ENCODE measurements at places on chromosomes 2 and 18. TPM values are rescaled to one million over a fixed set of nuclear protein-coding genes. Genes with fewer than 3 reads are reported as not detected.

DNA sequence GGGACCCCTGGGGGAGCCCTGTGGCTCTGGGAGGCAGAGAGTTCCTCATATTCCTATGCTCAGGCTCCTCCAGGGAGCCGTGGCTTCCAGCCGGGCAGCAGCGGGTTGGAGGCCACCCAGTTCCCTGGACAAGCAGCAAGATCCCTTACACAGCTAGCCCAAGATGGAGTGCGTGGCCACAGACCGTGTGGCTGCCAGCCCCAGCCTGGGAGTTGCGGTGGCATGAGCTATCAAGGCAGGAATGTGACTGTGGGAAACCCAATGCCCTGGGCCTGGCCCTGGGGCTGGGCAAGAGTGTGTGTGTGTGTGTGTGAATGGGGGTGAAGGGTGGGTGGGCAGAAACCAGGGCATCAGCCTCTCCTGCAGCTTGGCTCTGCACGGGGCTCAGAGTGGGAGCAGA is 130.5 kb downstream of the DYSF start:
- H3K27ac ChIP-seq: no peak overlapping the region
- H3K4me3 ChIP-seq: no peak overlapping the region
- no peaks in the 10 kb centered on the region for H3K36me3 ChIP-seq
- H3K27me3 ChIP-seq: no peaks in the 10 kb centered on the region
- no peaks in the 10 kb centered on the region for H3K4me1 ChIP-seq

Gene ACVR1C
- 0.56 TPM for total RNA-seq

Gene HMSD
- 0.34 TPM for total RNA-seq

- H3K36me3 ChIP-seq: no peaks in the 10 kb centered on the region
- no peaks in the 10 kb centered on the region for H3K4me1 ChIP-seq
- H3K27me3 ChIP-seq: no peaks in the 10 kb centered on the region
- no peak overlapping the region for H3K4me3 ChIP-seq
- no peak for DNase-seq
Observed at GRCh38 chr2:233638836-233639235, 2.6 kb downstream of the UGT1A10 start.

- H3K4me1 ChIP-seq: peaks cover 6% of the 10 kb centered on the region
- no peaks in the 10 kb centered on the region for H3K36me3 ChIP-seq
- H3K4me3 ChIP-seq: no peak overlapping the region
Observed at GRCh38 chr2:106759966-106760365, 126.0 kb downstream of the ST6GAL2 start.

DNA sequence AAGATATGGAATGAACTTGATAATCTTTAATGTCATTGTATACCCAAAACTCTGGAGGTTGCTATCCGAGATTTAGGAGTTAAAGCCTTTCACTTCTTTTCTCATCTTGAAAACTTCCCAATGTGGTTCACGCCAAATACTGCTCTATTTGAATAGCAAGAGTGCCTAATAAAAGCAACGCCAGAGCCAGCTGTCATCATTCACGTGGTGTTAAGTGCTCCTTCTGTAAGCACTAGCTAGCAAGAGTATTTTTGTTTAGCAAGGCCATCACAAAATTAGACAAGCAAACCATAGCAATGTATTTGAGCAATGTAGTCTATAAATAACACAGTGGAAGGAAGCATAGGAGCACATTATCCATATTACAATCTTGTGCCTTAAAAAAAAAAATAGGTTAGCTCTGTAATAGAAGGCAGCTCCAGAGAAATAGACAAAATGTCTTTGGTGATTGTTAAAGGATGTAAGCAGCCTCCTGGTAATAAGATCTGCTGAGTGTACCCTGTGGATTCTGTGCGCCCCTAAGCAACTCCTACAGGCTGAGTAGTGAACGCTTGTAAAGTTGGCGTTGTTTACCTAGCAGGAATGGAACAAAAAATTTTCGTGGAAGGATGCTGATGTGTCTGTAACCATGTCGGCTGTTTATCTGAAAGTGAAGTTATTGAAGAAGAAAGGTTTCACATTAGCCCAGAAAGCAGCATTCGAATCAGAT is 518.0 kb downstream of the CNTNAP5 start:
- no peak overlapping the region for H3K27ac ChIP-seq
- no peak overlapping the region for H3K4me3 ChIP-seq
- H3K36me3 ChIP-seq: no peaks in the 10 kb centered on the region
- peak; percentile 58 for DNase-seq
- peaks cover 13% of the 10 kb centered on the region for H3K4me1 ChIP-seq

DNA sequence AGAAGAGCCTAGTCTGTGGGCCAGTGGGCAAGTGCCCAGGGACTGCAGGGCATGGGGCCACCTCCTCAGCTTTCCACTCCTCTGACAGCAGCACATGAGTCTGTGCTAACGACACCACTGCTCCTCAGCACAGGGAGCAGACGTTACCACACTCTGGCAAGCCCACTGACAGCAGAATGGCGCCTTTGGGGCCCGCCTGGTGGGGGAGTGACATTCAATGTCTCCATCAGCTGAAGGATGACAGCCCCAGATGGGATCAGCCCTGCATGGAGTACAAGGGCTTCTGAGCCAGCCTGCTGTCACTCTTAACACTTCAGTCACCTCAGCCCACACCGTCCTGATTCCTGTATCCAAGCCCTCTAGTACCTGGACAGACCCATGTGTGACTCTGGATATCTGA is 149.4 kb upstream of the SMAD2 start:
- H3K36me3 ChIP-seq: no peaks in the 10 kb centered on the region
- H3K4me1 ChIP-seq: peaks cover 17% of the 10 kb centered on the region
- no peaks in the 10 kb centered on the region for H3K27me3 ChIP-seq

DNA sequence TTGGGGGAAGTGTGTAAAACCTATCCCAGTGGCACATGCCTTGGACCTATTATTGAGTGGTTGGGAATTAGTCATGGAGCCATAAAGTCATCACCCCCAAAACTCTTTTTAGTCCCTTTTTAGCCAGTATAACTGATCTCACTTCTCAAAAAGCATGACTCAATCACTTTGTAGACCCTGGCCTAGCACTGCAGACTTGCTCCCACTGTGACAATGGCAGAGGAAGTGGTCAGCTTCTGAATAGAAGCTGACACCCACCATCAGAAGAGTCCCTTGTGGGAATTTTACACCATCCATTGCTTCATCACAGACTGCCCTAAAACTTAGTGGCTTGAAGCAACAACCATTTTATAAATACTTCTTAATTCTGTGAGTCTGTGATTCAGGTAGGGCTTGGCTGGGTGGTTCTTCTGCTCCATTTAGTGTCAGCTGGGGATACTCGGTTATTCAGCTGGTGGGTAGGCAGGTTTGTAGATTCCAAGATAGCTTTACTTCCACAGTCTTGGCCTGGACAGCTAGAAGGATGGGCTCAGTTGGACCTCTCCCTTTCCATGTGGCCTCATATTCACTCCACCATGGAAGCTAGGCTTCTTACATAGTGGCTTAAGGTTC is 10.8 kb upstream of the ITGA6 start:
- no peaks in the 10 kb centered on the region for H3K4me1 ChIP-seq
- H3K36me3 ChIP-seq: no peaks in the 10 kb centered on the region
- no peaks in the 10 kb centered on the region for H3K27me3 ChIP-seq
- no peak overlapping the region for H3K4me3 ChIP-seq

Gene TANC1
- total RNA-seq: 93.8 TPM

Gene GREB1L
- 34.8 TPM for total RNA-seq

Gene ZFAND2B
- total RNA-seq: 82.6 TPM

DNA sequence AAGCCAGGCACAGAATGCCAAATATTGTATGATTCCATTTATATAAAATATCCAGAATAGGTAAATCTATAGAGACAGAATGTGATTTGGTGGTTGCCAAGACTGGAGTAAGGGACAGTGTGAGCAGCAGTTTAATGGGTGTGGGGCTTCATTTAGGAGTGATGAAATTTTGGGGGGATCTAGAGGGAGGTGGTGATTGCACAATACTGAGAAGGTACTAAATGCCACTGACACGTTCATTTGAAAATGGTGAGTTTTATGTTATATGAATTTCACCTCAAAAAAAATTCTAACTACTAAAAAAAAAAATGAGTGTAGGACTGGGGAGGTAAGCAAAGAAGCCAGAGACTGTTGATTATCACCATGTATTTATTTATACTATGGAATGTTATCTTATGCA is 974.5 kb upstream of the ZEB2 start:
- no peak overlapping the region for H3K27ac ChIP-seq
- H3K4me3 ChIP-seq: no peak overlapping the region
- H3K27me3 ChIP-seq: no peaks in the 10 kb centered on the region
- H3K36me3 ChIP-seq: no peaks in the 10 kb centered on the region
- no peaks in the 10 kb centered on the region for H3K4me1 ChIP-seq

Gene AKAIN1
- total RNA-seq: not detected

GRCh38 chr2:217790681-217791392 is 212.0 kb downstream of the TNS1 start:
- H3K27ac ChIP-seq: no peak overlapping the region
- no peak overlapping the region for H3K4me3 ChIP-seq
- no peaks in the 10 kb centered on the region for H3K36me3 ChIP-seq
- H3K27me3 ChIP-seq: no peaks in the 10 kb centered on the region
- no peaks in the 10 kb centered on the region for H3K4me1 ChIP-seq

GRCh38 chr2:73822276-73822675 is 6.5 kb upstream of the STAMBP start:
- DNase-seq: no peak
- no peaks in the 10 kb centered on the region for H3K4me1 ChIP-seq
- H3K27me3 ChIP-seq: no peaks in the 10 kb centered on the region

Gene ARHGAP28
- total RNA-seq: 26.5 TPM

- H3K27ac ChIP-seq: no peak overlapping the region
- no peaks in the 10 kb centered on the region for H3K36me3 ChIP-seq
- no peaks in the 10 kb centered on the region for H3K4me1 ChIP-seq
Observed at GRCh38 chr2:222049946-222050345, 248.9 kb downstream of the PAX3 start.

GRCh38 chr2:152292991-152293390 is 42.0 kb upstream of the FMNL2 start:
- H3K4me1 ChIP-seq: no peaks in the 10 kb centered on the region
- no peaks in the 10 kb centered on the region for H3K36me3 ChIP-seq
- no peak for DNase-seq
- H3K27ac ChIP-seq: no peak overlapping the region
- no peak overlapping the region for H3K4me3 ChIP-seq

DNA sequence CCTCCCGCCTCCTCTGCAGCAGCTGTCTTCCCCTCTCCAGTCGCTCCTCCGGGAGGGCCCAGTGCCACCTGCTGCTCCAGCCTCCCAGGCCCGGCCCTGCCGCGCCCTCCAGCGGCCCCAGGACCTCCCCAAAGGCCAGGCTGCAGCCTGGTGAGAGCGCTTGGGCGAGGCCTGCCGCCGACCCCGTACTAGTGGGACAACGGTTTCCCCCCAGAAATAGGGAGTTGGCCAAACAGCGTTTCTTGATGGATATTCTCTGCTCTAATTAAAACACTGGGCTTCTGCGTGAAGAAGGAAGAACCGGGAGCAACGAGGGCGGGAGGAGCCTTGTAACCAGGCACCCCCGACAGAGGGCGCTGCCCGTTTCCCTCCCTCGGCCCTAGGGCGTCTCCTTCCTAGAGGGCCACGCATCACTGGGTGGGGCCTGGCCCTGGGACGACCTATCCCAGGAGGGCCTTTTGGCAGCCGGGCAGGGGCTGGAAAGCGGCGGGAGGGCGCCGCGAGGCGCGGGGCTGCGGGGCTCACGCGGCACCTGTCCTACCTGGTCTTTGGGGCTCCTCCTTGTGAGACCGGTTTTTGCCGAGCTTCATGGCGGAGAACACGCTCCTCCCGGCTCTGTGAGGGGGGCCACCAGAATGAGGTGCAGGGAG is 25.4 kb upstream of the OTOF start:
- H3K36me3 ChIP-seq: no peaks in the 10 kb centered on the region
- DNase-seq: peak; percentile 88
- H3K4me1 ChIP-seq: peaks cover 12% of the 10 kb centered on the region

Gene GPAT2
- total RNA-seq: 1.4 TPM

- H3K27ac ChIP-seq: no peak overlapping the region
- H3K4me3 ChIP-seq: no peak overlapping the region
- no peak for DNase-seq
- peaks cover 10% of the 10 kb centered on the region for H3K4me1 ChIP-seq
- H3K27me3 ChIP-seq: no peaks in the 10 kb centered on the region
Observed at GRCh38 chr2:204982303-204982702, 437.0 kb downstream of the PARD3B start.
